Left renal cortex interstitium (tissue), 4 donors: ENCODE measurements at places on chromosomes 12 and 14.

DNA sequence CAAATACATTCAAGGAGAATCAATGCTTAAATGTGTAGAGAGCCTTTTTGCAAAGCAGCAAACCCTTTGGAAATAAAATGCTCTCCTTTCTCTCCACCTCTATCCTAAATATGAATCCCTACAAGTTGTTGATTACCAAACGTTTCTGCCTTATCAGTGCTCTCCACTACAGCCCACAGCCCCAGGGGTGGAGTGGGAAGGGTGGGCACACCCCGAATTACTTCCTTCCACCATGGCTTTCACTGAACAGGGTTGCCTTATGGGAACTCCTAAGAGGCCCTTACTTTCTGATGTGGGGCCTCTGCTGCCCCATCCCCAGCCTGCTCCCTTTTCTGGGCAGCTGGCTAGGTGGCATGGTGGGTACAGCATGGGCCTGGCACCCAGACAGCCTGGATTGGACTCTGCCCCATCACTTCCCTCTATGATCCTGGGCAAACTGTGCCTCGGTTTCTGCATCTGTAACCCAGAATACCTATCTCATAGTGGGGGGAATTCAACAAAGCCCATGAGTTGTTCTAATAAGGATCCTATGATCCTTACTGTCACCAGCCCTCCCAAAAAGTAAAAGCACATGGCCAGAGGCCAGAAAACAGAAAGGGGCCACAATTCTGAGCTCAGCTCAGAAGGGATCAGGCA, 16.1 kb downstream of the AK7 start:
- DNase-seq: no peak

DNA sequence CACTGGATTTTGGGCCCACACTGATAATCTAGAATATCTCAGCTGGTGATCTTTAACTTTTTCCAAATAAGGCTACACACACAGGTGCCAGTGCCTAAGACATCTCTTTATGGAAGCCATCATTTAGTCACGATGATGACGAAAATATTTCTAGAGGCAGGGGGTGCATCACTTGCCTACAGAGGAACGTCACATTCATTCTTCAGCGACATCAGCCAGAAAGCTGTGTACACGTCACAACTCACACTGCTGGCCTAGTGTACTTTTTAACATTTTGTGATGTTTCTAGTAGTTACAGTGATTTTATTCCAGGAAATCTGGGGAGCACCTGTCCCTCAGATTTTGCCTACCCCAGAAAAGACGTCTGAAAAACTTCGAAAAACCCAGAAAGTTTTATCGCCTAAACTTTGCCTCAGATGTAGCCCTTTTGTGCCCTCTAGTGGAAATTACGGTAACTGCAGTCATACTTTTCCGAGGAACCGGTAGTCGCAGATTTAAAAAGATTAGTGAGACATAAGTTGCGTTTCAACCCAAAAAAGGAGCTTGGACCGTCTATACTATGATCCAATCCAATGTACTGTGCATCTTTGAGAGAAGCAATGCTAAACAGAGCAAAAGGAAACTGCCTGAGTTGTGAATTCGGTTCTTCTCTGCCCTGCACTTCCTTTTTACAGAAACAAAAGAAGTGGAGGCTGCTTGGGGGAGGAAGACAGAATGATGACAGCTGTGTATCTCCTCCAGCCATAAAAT, 64.3 kb upstream of the STON2 start:
- peak; percentile 93 for DNase-seq

- no peak for DNase-seq
These were observed 601.8 kb downstream of the SLC16A7 start for GRCh38 chr12:60197589-60197988.

DNA sequence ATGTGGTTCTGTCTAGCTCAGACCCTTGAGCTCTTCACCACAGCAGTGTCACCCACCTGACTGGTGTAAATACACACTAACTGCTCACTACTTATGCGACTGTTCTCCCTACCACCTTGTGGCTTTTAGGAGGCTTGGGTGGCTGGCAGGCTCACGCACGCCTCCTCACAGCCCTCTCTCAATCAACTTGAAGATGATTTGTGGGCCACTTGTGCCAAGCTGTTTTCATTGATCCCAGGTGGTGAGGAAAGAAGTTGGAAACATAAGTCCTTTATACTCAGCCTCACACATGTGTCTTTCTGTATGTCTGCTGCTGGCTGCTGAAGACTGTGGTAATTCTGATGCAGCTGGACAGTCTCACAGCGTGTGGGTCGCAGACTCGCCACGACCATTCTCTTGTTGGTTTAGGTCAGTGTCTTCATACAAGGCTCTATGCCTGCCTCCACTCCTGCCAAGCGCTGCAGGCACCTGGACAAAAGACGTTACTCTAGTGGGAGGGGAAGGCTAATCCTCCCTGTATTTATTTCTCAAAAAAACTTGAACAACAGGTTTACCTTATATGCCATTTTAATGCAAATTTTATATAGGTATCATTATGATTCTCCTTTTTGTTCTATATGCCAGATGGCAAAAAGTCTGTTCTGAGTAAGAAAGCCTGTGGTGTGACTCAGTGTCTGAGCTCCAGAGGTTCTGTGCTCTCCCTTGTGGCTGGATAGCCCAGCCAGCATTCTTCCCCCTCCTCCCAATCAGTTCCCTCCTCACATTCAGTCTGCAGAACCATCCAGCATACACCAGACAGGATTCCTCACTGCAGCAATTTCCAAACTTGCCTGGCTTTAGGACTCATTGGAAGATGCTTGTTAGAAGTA, 115.6 kb downstream of the DIP2B start:
- DNase-seq: no peak

DNA sequence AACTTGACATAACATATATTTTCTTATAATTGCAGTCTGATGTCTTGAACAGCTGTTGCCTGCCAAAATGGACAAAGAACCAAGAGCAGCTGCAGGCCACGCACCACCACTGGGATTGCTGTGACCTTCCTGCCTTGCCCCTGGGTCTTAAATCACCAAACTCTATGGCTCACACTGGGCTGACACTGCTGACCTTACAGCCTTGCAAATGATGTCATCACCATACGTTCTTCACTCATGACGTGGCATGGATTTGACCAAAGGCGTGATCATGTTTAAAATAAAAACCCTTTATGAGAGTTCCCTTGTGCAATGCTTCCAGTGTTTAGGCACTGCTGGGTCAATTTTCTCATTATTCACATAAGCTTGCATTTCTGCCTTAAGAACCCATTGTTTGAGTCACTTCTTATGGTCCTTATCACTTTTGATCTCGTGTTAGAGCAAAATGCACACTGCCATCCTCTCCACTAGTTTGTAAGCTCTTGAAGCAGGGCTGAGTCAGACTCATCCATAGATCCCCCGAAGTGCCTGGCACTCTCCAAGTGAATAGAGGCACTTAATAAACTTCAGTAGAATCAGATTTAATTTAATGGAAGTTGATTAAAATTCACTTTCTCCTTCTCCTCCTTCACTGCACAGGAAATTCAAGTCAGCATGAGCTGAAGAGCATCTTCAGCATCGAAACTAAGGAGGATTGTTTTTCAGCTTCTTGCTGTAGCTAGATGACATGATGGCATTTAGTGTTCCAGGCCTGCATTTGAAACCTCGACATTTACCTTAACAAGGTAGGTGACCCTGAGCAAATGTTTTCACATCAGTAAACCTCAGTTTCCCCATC, 132.4 kb upstream of the PZP start:
- peak; percentile 42 for DNase-seq

GRCh38 chr14:75299576-75299975, 20.9 kb downstream of the FOS start:
- no peak for DNase-seq

GRCh38 chr12:126355346-126355745, 1290.1 kb downstream of the AACS start:
- no peak for DNase-seq
